ENCODE measurements at places on chromosomes 6 and 20. TPM values are rescaled to one million over a fixed set of nuclear protein-coding genes. Genes with fewer than 3 reads are reported as not detected.

The SYNDIG1 gene
- polyA plus RNA-seq = 7.8 TPM

The ZSWIM3 gene
- polyA plus RNA-seq = 5.9 TPM

The PTPRT gene
- 1.8 TPM for polyA plus RNA-seq

GRCh38 chr6:149055195-149055899, 262.2 kb upstream of the TAB2 start:
- no peak for DNase-seq

- DNase-seq = no peak
Measured at GRCh38 chr20:61352346-61353260, 100.5 kb downstream of the CDH4 start.

DNA sequence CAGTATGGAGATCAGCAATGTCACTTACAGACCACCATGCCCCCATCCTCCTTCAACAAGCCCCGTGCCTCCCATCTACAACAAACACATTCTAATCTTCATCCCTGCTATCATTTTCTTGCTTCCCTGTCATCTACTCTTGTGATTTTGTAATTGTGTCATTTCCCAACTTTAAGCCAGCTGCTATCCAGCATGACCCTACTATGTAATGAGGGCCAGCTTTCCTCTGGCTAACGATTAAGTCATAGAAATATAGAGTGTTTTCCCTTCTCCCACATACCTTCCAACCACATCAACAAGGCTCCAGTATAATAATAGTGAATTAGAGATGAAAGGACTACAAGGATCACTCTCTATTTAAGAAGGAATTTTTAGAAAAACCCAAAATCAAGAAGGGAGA, 607.0 kb downstream of the TENT5A start:
- DNase-seq = no peak

DNA sequence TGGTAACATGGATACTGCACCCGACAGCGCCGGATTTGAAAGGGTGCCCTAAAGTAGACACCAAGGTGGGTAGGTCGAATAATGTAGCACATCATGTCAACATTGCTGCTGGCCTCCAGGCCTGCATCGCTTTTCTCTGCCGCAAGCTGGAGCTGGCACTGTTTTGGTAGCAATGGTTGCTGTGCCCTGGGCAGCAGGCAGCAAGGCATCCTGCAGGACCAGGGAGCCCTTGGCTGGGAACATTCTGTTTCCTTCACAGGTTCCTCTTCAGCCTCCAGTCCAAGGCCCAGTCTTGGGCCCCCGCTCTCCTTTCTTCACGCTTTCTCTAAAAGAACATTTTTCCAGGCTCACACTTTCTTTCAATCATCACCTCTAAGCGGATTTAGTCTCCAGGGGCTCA, 365.8 kb upstream of the JARID2 start:
- DNase-seq = no peak

GRCh38 chr6:53103993-53104675, 38.9 kb downstream of the FBXO9 start:
- no peak for DNase-seq

DNA sequence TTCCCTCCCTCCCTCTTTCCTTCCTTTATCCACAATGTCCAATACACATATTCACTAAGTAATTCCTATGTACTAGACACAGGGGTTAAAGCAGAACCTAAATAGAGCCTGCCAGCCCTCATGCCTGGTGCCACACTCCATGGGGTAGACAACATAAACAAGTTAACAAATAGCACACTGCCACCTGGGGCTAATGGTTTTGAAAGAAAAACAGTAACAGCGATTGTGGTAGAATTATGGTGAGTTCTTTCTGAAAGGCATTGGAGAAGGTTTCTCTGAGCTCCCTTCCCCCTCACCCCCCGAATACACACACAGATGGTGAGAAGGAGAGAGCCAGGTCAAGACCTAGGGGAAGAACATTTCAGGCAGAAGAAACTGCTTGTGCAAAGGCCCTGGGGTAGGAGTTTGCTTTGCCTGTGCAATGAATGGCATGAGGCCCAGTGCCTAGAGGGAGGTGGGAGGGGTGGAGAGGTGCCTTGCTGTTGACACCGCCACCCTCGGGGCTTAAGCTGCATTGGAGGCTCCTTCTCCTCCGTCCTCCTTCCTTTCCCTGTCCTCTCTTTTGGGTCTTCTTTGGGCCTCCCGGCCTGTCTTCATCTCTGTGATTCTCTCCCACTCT, 502.4 kb upstream of the SULF2 start:
- DNase-seq = no peak
